GM23338 (cell line): ENCODE measurements at places on chromosomes 2 and 18.
A peak's percentile ranks its signal among the peaks of the same experiment; 100 is the strongest.

GRCh38 chr2:74865770-74866674, 32.1 kb downstream of the HK2 start:
- no peak for DNase-seq

DNA sequence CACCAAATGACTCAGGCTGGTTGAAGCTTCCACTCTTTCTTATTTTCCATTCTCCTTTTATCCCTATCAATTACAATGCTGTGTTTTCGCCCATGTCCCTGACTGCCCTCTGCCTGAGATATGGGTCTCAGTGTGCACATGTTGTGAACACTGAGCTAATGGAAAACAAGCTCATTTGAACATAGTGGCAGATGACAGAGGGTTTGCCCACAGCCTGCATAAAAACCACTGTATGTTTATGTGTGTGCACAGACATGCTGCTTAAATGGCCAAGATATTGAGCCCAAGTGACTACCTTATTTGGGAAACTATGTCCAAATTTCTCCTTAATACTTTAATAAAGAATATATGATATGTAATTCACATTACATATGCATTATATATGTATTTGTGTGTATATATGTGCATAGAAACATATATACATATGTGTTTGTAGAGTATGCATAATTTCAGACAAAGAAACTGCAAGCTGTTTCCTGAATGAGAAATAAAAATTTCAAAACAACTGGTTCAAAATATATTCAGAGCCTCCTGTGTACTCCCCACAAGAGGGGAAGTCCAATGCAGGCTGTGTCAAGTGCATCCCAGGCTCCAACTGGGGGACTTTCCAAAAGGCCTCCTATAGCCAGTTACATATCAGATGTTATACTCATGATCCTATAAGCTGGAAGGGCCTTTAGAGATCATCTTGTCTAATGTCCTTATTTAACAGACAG, 92.7 kb upstream of the CD302 start:
- DNase-seq = no peak

DNA sequence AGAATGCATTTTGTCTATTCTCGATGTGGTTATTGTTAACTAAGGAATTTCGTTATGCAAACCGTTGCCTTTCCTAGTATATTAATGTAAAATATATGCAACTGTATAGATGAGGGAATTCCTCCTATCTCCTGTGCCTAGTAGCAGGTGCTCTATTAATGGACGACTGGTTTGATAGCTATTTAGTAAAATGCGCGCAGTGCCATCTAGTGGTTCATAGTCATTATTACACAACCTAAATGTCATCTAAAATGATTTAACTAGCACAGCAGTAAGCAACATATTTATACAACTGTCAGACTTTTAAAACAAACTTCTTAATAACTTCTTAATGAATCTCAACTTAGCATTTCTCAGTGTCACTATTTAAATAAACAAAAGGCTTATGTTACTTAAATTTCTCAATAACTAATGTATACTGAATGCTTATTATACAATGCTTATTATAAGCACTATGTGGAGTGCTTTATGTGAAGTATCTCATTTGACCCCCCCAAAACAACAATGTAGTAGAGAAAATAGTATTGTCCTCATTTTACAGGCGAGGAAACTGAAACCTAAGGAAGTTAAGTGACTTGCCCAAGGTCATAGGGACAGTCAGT, 77.9 kb downstream of the DTNA start:
- DNase-seq = peak; percentile 83

DNA sequence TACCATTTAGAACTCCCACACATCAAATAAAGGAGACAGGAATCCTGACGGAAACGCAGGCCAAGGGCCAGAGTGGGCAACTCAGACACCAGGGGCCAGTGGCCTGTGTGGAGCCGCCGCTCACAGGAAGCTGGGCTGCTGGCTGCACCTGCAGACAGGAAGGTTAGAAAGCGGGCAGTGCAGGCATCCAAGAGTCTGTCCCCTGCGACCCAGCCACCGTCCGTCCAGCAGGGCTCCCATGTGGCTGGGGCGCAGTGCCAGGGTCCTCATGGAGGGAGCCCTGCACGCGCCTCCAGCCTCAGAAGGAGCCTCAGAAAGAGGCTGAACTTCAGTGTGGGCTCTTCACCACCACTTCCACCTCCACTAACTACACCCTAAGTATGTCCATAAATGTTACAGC, 2.5 kb upstream of the ANO7 start:
- DNase-seq = no peak

- no peak for DNase-seq
Observed at GRCh38 chr2:150133623-150134022, 353.8 kb downstream of the RND3 start.

DNA sequence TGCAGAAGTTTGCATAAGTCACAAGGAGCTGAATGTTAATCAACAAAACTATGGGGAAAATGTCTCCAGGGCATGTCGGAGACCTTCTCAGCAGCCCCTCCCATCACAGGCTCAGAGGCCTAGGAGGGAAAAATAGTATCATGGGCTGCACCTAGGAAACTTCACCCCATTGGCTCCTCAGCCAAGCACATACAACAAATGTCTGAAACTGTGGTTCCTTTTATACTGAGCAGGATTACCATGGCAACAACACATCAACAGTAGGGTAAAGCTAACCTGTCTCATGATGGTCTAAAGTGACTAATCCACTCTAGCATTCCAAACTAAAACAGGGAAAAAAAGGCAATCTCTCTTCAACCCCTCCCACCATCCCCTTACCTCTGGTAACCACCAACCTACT, 3.2 kb upstream of the NEMP2 start:
- DNase-seq = no peak

GRCh38 chr2:95122197-95122551, 566 bp upstream of the MRPS5 start:
- DNase-seq = no peak

- no peak for DNase-seq
Observed at GRCh38 chr18:58402247-58402646, 226.6 kb downstream of the ALPK2 start.

GRCh38 chr18:50729376-50729775, 90.4 kb downstream of the MRO start:
- no peak for DNase-seq
